ENCODE measurements at places on chromosomes 7 and 10.
A peak's percentile ranks its signal among the peaks of the same experiment; 100 is the strongest.

GRCh38 chr10:71233482-71233892 lies 21.1 kb downstream of the UNC5B start:
- no peak for ATAC-seq

DNA sequence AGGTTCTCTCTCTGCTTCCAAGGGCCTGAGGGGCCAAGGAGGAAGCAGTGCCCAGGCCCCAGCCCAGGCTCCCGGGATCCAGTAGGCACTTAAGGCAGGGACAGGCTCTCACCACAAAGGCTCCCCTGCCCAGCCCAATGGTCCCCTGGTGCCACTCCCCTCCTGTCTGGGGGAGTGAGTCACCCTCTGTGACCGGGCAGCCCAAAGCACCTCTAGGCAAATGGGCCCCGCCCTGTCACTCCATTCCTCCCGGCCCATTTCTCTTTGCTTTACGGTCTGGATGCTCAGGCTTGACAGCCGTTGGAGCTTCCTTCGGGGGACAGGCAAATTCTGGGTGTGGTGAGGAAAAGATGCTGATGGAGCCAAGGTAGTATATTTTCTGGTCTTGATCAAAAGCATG lies at the start of gene CALHM3:
Gene CALHM3, minus strand, starts transcription at position 106 of the 400 bp plus-strand sequence. CDS start 208 bp downstream, outside the sequence.
- no peak for ATAC-seq

- ATAC-seq, result no peak
These were observed 149.2 kb downstream of the CYP26A1 start for GRCh38 chr10:93222876-93223275.

GRCh38 chr10:31147210-31147608 lies 115.5 kb upstream of the ZNF438 start:
- peak; percentile 70 for ATAC-seq

DNA sequence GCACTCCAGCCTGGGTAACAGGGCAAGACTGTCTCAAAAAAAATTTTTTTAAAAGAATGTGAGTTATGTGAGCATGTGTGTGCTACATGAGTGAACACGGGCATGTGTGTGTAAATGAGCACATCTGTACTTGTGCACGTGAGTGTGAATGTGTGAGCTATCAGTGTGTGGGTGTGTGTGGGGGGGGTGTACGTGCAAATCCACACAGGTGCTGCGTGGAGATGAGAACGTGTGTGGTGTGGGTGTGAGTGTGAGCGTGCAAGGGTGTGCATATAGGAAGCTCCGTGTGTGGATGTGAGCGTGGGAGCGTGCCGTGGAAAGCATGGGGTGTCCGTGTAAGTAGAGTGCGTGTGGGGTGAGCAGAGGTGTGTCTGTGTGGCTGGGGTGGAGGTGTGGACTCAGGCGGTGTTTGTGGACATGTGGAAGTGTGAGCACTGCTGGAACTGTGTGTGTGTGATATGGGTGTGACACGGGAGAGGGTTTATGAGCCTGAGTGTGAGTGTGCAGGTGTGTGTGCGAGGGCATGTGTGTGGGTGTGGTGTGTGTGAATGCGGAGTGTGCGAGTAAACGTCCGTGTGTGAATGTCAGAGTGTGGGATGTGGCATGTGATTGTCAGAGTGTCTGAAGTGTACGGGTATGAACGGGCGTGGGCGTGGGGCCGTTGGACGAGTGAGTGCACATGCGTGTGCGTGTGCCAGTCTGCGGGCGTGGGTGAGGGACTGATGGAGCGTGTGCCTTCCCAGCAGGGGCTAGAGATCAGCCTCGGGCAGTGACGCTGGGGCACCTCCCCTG lies 45.9 kb upstream of the TNRC18 start:
- ATAC-seq, result no peak

DNA sequence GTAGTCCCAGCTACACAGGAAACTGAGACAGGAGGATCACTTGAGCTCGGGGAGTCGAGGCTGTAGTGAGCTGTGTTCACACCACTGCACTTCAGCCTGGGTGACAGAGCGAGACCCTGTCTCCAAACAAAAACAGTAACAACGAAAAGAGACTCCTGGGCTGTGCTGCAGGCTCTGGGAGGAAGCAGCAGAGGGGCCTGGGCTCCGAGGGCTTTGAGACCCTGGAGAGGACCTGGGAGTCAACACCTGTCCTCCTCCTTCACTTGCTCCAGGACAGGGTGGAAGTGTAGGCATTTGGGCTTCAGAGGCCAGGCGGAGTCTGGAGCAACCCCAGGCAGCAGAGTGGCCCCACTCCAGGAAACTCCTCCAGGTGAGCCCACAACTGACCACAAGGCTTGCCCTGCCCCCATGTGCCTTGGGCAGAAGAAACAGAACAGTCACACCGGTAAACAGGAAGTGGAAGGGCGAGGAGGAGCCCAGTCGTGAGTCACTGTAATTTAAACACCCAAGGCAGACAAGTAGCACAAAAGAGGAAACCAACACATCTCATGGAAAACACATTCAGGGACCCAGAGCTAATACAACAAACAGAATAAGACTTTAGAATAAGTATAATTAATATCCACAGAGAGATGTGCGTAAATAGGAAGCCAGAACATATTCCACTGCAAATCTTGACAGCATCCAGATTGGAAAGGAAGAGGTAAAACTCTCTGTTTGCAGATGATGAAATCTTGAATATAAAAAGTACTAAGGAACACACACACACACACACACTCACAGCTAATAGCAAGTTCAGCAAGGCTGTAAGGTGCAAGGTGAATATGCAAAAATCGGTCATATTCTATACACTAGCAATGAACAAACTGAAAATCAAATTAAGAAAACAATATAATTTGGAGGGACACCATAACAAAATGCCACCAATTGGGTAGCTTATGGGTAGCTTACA lies 20.5 kb upstream of the RASGEF1A start:
- ATAC-seq, result peak; percentile 85

DNA sequence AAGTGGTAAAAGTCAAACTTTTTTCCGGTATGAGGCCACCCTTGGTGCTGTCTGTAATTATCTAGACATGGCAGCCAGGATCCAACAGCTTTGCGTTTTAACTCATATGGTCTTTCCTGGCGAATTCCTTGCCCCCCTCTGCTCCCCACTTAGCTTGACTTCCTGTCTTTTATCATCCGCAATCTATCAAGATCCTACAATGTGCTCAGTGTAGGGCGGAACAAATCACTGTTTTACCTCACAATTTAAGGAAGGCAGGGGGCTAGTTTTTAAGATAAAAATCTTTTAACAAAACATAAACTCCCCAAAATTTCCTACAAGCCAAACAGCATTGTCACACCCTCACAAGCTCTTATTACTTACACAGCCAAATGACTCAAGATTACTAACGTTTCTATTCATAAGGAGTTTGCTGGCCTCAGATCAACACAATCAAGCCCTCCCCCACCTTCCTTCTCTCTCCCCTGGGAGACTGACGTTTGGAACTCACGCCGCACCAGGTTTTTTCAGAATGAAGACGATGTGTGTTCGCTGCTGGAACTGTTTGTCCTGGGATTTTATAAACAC lies 1.3 kb upstream of the CDK14 start:
- no peak for ATAC-seq

DNA sequence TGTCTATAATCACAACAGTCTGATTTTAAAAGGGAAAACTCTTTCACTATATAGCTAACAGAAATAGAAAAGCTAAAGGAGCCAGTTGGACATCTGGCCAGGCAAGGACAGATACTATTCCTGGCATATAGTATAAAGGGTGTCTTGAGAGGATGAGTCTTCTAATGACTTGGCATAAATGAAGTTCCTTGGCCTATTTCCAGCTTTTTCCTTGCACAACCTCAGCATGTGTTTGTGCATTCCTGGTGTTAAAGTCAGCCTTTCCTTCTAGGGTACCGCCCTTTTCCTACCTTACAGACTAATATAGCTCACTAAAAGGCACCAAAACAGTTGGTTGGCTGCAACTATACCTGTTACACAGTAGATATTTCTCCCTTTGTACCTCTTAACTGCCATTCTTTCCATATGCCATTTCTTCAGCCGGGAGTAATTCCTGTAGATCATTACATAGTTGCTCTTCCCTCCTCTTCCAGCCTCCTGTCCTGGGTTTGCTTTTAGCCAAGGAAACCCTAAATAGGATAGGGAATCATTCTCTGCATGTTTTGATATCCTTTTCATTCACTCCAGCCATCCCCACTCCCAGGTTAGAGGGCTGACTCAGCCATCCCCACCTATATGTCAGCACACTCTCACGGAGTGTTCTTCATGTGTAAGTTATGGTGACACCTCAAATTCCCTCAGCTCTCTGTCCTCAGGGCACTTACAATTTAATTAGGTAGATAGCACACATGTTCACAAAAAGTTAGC lies 102.1 kb upstream of the MDFIC start:
- no peak for ATAC-seq

- no peak for ATAC-seq
These were observed 290.7 kb upstream of the KIAA1217 start for GRCh38 chr10:23918090-23918723.

DNA sequence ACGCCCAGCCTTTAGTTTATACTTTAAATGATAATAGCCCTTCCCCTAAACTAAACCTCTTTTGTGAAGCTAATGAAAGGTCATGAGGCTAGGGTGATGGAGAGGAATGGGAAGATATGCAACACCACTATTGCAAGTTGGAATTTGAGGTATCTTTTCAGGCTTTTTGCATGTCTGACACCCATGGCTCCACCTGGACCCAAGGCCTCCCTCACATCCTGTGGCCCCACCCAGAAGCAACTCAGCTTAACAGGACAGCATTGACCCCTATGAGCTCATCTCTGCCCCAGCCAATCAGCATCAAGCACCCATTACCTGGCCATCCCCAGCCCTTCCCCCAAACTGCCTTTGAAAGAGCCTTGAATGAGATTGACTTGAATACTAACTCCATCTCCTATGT lies 674.2 kb upstream of the NRP1 start:
- ATAC-seq, result no peak

DNA sequence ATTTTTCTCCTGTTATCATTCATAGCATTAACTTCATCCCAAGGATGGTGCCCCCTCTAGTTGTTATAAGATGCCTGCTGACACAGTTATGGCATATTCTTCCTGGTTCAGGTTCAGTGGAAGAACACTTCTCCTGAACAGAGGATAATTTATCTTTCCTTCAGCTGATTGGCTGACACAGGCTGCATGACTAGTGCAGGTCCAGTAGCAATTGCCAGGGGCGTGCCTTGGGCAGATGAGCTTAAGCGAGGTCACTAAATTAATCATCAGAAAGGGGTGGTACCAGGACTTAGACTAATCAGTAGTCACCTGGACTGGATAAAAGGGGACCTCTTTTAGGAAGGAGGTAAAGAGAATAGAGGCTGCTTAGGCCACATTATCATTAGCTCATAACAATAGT lies 42.3 kb downstream of the BZW2 start:
- peak; percentile 60 for ATAC-seq

- ATAC-seq, result no peak
These were observed 105.6 kb downstream of the LYZL1 start for GRCh38 chr10:29394321-29394932.

DNA sequence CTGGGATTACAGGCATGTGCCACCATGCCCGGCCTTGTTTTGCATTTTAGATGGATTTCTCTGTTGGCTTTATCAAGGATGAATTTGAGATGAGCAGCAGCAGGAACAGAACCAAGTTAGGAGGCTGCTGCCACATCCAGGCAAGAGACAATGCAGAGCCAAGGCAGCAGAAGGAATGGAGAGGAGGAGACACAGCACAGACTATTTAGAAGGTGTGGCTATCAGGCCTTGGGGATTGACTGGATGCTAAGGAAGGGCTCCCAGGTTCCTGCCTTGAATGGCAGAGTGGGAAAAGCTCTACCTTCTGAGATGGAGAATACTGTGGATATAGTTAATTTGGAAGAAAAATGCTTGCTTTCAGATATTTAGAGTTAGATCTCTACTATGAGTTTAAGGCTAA lies 484.7 kb upstream of the C7orf33 start:
- ATAC-seq, result no peak

- no peak for ATAC-seq
These were observed 4.2 kb downstream of the NRBF2 start for GRCh38 chr10:63137306-63137705.

GRCh38 chr7:47369736-47370135 lies 212.2 kb downstream of the TNS3 start:
- no peak for ATAC-seq

GRCh38 chr10:130190737-130191115 lies 54.5 kb downstream of the GLRX3 start:
- ATAC-seq, result no peak

- no peak for ATAC-seq
These were observed 143.5 kb downstream of the PRPF18 start for GRCh38 chr10:13730306-13730652.

DNA sequence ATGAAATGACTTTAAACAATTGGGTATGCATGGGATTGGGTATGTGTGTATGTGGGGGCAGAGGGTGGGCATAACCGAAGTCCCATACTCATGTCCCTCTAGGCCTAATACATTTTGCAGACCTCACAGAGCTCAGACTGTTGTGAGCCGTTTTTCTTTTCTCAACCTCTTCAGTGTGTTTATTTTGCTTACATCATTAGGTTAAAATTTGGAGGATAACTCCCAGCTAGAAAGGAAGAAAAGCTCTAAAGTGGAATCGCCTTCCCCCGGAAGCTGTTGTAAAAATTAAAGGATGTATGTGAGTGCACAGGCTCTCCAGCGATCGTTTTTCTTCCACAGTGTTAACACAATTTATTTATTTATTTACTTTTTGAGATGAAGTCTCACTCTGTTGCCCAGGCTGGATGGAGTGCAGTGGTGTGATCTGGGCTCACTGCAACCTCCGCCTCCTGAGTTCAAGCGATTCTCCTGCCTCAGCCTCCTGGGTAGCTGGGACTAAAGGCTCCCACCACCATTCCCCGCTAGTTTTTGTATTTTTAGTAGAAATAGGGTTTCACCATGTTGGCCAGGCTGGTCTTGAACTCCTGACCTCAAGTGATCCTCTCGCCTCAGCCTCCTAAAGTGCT lies 1.5 kb upstream of the H2AZ2 start:
- ATAC-seq, result no peak

DNA sequence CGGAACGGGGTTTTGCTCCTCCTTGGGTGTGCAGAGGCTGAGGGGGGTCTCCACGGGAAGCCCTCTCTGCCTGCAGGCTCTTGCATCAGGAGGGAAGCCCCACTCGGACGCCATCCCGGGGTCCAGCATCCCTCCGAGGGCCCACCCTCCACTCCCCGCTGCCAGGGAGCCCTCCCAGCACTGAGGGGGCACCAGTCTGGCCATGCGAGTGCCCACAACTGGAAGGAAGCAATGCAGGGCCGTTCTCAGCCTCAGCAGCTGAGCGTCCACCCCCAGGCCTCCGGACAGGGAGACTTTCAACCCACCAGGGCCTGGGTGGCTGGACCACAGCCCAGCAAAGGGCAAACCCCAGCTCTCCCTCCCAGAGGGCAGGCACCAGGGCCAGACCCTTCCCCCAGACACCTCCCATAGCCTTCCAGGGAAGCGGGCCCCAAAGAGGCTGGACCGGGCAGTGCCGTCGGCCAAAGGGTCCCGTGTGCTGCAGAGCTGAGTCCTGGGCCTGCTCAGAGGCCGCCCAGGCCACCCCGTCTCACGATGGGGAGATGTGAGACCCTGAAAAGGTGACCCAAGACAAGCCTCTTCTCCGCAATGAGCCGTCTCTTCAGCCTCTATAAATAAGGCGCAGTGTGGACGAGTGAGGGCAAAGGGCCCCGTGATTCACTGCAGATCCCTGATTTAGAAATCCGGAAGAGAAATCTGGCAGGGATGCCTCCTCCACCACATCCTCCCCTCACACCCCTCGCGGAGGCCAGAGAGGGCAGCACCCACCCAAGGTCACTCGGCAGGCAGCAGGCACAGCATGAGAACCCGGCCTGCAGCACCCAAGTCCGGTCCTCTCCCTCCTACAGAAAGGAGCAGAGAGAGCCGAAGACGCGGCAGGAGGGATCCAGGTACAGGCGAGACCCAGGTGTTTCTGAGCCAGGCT lies 81.9 kb upstream of the DNAAF5 start:
- no peak for ATAC-seq

GRCh38 chr7:18829858-18830285 lies 287.6 kb downstream of the TWIST1 start:
- no peak for ATAC-seq
